Left ventricle myocardium inferior (tissue), 1 donor: ENCODE measurements at places on chromosomes 1 and 21. TPM values are rescaled to one million over a fixed set of nuclear protein-coding genes. Genes with fewer than 3 reads are reported as not detected.

GRCh38 chr1:63004868-63005267 lies 220.9 kb downstream of the ATG4C start:
- no peak for DNase-seq

GRCh38 chr21:45763074-45763473 lies 119.5 kb downstream of the PCBP3 start:
- DNase-seq, result no peak

GRCh38 chr21:43287111-43287760 lies 118.4 kb downstream of the CRYAA start:
- peak; percentile 9 for DNase-seq

DNA sequence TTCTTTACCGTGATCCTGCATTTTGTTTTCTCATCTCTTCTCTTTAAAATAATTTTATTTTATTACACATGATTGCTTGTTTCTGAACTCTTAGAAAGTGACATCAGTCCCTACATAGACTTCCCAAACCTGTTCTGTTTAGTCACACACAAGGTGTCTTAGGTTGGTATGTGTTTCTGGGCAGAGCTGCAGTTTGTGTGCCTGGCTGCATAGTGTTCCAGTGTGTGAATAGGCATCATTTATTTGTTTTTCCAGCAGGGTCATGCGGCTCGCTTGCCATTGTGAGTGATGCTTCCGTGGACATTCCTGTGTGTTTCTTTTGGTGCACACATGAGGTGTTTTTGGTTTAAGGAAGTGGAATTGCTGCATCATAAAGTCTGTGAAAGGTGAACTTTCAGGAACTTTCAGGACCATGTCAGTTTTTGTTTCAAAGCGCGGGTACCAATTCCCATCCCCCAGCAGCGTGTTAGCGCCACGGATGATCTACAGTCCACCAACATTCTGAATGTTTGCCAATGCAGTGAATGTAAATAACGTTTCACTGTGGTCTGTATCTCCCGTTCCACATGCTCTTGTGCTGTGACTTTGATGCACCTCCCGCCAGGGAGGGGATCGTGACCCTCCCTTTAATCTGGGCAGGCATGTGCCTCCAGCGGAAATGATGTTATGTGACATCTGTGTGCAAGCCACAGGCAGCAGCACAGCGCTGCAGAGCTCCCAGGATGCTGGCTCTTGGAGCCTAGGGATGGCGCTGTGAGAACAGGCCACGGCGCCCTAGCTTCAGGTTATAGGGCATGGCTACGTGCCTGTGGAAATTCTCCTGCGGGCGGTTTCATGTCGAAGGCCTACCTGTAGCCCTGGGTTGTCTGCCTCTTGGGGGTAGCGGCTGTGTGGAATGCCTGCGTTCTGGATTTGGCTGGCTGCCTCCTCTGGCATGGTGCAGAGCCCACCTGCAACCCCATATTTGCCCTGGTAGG lies 144.6 kb upstream of the COL6A1 start:
- DNase-seq, result no peak

TMEM39B gene
- total RNA-seq, result 5.8 TPM

DNA sequence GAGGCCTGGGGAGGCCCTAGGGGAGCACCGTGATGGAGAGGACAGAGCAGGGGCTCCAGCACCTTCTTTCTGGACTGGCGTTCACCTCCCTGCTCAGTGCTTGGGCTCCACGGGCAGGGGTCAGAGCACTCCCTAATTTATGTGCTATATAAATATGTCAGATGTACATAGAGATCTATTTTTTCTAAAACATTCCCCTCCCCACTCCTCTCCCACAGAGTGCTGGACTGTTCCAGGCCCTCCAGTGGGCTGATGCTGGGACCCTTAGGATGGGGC lies 5.2 kb downstream of the ELF3 start:
- no peak for DNase-seq

- no peak for DNase-seq
Observed at GRCh38 chr1:42730988-42731387, 9.0 kb downstream of the CLDN19 start.

DNA sequence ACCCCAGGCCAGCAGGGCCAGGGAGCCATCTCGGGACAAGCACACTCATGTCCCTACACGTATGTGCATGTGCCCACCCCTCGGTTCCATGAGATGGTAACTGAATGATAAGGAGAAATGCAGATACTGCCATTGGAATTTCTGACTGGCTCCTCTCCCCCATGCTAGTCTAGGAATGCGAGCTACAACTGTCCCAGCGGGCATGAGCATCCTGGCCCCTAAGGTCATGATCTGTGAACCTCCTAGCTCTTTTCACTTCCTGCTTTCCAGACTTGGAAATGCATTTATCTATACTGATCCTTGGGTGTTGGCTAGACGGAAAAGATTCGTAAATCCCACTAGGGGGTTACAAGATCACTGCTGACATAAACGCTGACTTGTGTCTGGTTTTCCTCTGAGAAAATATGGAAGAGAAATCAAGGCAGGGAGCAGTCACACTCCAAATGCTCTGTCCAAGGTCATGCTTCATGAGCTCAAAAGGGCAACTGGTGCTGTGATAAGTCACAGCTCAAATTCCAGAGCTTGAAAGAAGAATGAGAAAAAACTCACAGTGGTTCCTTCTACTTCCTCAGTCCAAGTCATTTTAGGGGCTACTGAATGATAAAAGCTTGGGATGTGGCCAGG lies 49.8 kb downstream of the SLC45A1 start:
- DNase-seq, result no peak

CCDC27 gene
- 0.08 TPM for total RNA-seq

- no peak for DNase-seq
Observed at GRCh38 chr1:223114871-223115270, 28.2 kb downstream of the TLR5 start.

GRCh38 chr1:193322211-193322610 lies 135.8 kb upstream of the B3GALT2 start:
- DNase-seq, result no peak

CFAP107 gene
- not detected for total RNA-seq

DNA sequence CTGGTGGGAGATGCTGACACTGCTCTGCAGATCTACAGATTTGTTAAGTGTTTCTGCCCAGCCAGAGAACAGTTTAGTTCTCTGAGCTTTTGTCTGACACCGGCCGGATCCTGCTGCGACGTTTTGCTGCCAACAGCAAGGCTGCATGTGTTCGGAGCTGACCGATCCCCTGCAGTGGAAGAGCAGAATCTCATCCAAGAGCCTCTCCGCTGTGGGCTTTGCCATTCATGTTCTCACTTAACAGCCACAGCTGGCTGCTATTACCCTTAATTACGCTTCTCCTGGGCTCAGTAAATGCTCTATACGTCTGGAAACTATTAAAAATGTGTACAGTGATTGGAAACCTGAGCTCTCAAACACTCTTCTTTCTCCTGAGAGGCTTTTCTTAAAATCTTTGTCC lies 105.3 kb downstream of the BCAR3 start:
- peak; percentile 36 for DNase-seq

DNA sequence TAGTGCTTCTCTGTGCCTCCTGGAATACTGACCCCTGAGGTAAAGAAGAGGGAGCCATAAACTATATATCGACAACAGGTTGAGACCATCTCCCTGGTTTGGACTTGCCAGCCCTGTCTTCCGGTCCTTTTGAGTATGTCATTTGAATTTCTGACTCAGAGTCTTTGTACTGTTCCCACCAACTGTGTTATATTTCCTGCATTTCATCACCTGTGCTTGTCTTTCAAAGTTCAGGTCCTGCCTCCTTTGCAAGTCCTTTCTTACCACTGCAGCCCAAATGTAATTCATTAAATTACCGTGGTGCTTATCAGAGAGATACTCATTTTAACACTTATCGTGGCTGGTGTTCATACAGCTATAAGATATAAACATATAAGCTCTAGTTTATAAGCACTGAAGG lies 10.7 kb downstream of the AK5 start:
- no peak for DNase-seq

DNA sequence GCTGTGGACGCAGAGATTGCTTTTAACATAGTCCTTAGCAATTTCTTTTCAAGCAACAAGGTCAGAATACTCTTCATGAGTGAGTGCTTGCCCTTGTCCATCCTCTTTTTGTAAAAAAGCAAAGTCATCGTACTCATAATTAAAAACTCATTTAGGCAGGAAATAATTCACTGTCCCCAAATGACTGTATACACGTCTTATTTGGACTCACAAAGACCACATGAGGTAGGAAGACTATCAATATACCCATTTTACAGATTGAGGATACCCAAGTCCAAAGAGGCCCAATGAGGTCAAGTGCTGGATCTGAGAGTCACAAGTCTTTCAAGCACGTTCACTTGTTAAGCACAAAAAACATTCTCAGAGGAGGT lies 13.2 kb downstream of the ITPKB start:
- DNase-seq, result no peak

GRCh38 chr1:85579622-85580021 lies 939 bp upstream of the CCN1 start:
- peak; percentile 36 for DNase-seq

- no peak for DNase-seq
Observed at GRCh38 chr1:84037758-84038611, 39.1 kb upstream of the TTLL7 start.

FOXD2 gene
- not detected for total RNA-seq

- no peak for DNase-seq
Observed at GRCh38 chr1:44108241-44108640, 10.4 kb upstream of the KLF17 start.
